ENCODE measurements at places on chromosomes 5 and 9.

DNA sequence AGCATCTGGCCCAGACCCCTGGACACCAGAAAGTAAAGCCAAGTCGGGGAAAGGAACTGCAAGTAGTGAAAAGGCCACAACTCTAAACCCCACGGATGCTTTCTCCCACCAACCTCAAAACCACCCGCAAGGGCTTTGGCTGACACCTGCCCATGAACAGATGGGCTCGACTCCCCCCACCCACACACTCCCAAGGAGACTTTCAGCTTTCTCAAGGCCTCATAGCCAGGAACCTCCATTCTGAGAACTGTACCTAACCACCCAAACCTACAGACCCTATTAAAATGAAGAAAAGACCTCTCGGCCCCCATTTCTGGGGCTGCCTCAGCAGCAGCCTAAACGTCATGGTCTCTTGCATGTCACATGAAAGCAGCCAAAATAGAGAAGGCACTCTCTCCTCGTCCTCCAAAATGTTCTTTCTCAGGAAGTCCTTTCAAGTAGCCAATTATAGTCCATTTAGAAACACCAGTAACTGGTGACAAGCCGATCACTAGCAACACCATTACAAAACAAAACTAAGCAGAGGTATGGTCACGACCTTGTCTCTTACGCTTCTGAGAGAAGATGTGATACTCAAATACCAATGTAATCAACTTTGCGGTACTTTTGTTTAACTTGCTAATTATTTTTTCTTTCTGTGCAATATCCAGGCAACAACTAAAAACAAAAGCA lies 2.9 kb downstream of the B4GALT1 start:
- DNase-seq, result no peak

GRCh38 chr9:15374825-15375224 lies 47.9 kb upstream of the SNAPC3 start:
- DNase-seq, result no peak

GRCh38 chr5:119614838-119615237 lies 14.5 kb upstream of the FAM170A start:
- DNase-seq, result no peak

DNA sequence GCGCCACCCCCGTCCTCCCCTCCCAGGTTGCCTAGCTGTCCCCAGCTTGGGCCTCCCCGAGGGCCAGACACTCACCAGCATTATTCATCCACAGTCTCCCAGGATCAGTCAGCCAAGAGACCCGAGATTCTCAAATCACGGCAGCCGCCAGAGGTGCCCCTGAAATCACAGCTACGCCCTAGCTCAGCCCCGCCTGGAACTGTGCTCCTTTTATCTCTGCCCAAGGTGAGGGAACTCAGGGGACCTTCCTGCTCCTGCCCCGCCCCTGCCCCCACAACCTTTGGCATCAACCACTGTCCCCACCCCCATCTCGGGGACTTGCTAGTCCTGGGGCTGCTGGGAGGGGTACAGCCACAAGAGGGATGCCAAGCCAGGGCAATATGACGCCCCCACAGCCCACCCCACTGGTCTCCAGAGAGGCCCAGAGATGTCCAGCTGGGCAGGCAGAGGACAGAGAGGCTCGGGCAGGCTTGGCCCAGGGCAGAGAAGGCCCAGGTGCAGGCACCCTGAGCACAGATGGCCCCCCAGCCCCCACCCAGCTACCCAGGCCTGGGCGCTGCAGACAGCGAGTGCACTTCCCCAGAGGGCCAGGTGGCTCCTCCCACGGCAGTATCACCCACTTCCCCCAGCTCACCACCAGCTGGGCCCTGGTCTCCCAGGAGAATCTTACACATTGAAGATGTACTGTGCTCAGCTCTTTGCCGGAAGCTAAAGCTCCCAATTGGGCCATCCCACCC lies at the start of gene FUT7:
Gene FUT7 (minus strand): TSS at position 185 of the 737 bp plus-strand sequence. CDS start 97 bp downstream, at position 88.
- DNase-seq, result no peak

- no peak for DNase-seq
These were observed 61.2 kb downstream of the F2RL2 start for GRCh38 chr5:76561959-76562358.

GRCh38 chr5:73298251-73298771 lies 125.3 kb downstream of the TMEM174 start:
- no peak for DNase-seq

- DNase-seq, result no peak
These were observed 592.2 kb upstream of the ZNF608 start for GRCh38 chr5:125338440-125339174.

DNA sequence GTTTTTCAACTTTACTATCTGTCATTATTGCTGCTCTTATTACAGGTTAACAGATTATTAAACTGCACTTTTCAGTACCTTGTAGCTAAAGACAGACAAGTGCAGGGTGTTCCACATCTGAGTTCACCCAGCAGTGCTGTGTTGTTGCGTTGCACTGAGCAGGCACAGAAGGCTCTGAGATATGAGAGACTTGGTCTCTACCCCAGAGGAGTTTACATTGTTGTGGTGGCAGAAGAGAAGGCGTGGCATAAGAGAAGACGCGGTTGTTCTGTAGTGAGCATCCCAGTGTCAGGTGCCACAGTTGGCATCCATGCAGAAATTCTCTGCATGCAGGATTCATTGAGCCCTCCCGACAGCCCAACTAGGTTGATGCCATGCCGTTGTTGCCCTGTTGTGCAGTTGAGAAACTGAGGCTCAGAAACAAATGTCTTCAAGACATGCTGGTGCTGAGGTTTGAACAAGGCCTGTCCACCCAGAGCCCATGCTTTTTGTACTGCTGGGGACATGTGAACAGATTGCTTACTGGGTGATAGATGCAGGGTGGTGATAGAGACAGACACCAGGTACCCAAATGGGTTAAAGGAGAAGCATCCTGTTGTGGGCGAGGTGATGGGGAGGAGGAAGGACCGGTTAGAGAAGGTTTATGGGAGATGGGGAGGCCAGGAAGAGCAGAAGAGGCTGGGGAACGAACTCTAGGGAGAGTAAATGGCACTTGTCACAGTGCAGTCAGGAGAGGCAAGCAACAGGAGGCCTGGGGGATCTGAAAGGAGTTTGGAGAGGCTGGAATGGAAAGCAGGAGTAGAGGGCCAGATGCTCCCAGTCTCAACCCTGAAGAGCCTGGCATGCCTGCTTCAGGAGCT lies 8.2 kb downstream of the ABL1 start:
- DNase-seq, result no peak

All from activated CD8-positive, alpha-beta memory T cell treated with anti-CD3 and anti-CD28 coated beads for 1 hour (primary cell).